NCI-H187 treated with DMSO at 0.1 percent for 48 hours (cell line): ENCODE measurements at places on chromosomes 2 and 18.

- no peak for DNase-seq
These were observed 191.2 kb downstream of the LRRTM1 start for GRCh38 chr2:80113399-80113798.

DNA sequence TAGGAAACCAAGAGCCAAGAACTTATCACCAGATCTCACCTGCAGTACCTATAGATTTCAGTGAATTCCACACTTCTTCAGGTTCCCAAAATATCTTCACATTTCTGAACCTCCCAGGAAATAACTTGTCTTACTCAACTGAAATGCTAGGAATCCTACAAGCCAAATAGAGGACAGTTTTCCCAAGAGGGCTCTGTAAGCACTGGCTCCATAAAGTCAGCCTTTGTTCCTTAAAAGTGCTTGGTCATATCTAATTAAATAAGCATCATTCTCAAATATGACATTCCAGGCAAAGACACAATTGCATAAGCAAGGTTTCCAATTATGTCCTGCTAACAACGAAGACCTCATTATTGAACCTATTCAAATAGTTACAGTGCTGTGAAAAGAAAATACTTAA, 154.6 kb upstream of the MGAT5 start:
- no peak for DNase-seq

DNA sequence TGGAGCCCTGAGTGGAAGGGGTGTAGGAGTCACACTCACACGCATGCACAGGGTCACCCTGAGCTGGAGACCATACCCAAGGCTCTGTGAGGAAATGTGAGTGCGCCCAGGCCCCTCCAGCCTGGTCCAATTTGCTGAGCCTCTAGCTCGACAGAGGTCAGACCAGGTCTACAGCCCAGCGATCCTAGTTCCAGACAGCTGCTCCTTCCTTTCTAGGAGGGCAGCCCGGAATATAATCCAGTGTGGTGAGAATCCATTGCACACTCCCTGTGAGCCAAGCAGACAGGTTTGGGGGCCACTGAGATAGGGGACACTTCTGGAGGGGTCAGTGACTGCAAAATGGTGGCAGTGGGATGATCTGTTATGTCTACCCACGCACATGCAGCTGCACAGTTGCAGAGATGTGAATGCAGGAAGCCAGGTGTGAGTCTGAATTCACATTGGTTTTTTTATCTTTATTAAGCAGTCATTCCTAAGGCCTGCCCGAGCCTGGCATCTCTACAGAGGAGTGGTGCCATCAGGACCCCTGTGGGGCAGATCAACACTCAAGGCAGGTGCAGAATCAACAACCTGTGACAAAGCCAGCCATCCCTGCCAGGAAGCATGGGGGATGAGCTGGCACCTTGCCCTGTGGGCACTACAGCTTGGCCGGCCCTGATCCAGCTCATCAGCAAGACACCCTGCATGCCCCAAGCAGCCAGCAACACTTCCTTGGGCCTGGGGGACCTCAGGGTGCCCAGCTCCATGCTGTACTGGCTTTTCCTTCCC, at the start of gene GPR148:
Gene GPR148, plus strand, starts transcription at position 522 of the 768 bp plus-strand sequence. Its CDS starts 82 bp downstream, at position 604.
- DNase-seq: peak; percentile 69

DNA sequence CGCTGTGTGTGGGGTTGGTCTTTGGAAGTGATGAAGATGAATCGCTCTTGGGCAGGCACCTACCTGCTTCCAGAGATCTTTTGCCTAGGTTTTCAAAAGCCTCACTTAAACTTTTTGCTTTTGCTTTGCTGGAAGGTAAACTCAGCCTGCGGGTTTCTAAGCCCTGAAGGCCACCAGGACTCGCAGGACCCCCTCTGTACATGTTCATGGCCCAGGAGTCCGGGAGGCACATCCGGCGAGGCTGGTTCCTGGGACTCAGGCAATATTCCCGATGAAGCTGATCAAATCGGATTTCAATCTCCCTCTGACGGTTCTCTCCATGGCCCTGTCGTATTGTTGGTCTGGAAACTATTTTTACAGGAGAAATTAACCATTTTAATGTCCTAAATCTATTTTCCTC, 13.2 kb downstream of the HJURP start:
- no peak for DNase-seq

DNA sequence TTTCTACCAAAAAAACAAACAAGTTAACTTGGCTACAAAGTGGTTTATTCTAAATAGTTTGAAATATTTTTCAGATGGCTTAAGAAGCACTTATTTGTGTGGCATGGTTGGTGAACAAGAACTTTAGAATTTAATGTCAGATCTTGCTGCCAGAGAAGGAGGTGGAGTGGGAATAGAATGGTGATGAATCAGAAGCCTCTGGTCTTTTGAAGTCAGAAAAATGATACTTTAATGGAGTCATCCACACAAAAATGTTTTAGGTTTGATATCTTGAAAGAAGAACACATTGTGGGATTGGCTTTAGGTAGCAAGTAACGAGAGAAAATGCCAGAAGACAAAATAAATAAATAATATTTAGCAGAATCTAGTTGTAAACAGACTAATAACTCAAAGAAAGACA, 243.1 kb upstream of the FANCL start:
- DNase-seq: no peak

GRCh38 chr2:10911291-10912075, at the start of gene KCNF1:
TSS of gene KCNF1 (plus strand) at chr2:10911934. CDS start at chr2:10912427, 493 bp downstream.
- peak; percentile 65 for DNase-seq

GRCh38 chr2:62263076-62263715, 67.3 kb downstream of the B3GNT2 start:
- no peak for DNase-seq

DNA sequence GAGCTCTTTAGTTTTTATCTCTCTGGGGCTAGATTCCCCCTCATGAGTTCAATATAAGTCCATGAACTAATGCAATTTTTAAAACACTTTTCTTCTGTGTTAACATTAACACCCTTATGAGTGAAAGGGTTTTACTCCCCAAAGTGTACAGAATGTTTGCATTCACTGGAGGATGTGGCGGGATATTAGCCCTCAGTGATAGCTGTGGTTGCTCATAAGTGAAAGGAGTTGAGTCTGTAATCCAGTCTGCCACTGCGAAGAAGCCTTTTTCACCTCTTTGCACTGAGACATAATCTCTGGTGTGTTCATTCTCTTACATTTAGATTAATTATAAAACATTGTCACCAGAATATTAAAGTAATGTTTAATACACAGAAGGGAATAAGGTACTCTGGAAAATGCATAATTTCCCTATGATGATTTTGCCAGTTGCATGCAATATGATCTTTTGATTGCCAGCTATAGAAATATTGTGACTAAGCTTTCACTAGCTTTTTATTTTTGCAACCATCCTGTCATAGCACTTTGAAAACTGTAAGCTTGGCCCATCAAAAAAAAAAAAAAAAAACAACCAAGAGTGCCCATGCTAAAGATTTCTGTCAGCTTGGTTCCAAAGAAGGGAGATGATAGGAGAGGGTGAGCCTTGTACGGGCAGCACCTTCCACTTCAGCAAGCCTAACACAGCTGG, 113.2 kb downstream of the BCL11A start:
- no peak for DNase-seq

GRCh38 chr2:233081731-233082221, 21.6 kb downstream of the INPP5D start:
- DNase-seq: no peak

GRCh38 chr2:195820867-195821565, 164.0 kb downstream of the SLC39A10 start:
- DNase-seq: no peak

- DNase-seq: no peak
These were observed 90.3 kb upstream of the LCLAT1 start for GRCh38 chr2:30356776-30357175.

DNA sequence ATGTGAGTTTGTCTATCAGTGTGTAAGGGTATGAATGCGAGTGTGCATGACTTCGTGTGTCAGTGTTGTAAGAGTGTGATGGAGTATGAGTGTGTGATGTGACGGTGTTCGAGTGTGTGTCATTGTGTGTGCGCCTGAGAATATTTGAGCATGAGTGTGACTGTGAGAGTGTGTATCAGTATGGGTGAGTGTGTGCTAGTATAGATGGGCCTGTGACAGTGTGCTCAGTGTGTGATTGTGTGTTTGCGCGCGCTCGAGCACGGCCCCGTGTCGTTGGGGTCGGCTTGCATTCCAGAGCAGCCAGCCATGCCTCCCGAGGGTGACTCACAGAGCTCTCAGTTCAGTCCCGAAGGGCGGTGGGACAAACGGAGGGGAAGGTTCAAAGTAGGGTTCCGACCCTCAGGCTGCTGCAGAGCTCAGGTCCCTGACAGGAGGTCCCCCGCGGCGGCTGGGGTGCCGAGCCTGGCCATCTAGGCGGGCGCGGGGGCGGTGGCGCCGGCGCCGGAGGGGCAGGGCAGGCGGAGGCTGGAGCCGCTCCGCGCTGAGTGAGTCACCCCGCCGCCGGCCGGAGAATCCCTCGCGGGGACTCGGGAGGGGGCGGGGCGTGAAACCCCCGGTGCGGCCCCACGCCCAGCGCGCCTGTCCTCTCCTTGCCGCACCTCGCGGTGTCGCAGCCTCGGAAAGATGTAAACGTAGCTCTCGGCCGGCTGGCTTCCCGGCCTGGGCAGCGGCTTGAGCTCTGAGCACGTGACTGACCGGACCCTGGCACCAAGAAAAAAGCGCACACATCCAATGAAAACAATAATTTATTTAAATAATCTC, 3.8 kb downstream of the DLX2 start:
- no peak for DNase-seq

DNA sequence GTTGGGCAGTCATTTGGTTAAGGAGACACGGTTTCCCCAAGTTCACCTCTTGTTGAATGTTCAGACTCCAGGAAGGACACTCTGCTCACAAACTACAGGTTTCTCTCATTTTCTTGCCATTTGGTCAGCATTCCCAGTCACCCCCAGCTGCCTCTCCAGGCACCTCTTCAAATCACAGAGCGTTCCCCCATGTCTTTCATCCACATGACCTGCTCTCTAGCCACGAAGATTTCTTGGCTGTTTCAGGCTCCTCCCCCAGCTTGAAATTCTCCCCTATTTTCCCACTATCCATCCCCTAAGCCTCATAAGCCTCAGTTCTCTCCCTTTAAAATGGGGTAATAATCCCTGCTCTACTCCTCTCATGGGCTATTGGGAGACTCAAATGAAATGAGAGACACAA, 89.1 kb upstream of the RTN4 start:
- DNase-seq: no peak

GRCh38 chr2:15059870-15060512, 427.5 kb downstream of the LRATD1 start:
- peak; percentile 9 for DNase-seq

- DNase-seq: no peak
These were observed 215.7 kb upstream of the HNMT start for GRCh38 chr2:137748533-137748932.

DNA sequence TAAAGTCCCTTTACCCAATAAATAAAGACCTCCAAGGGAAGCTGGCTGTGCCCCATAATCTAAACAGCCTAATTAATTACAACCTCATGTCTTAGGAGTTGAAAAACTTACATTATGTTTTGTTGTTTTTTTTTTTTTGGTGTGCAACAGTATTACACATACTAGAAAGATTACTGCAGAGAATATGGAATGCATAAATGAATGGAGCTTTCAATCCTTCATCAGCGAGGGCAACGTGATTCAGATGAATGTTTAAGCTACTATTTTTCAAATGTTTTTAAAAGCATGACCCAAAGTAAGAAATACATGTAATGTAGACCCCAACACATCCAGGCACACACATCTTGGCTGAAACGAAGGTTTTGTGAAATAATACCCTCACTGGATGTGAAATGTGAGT, 167.1 kb upstream of the FN1 start:
- no peak for DNase-seq

DNA sequence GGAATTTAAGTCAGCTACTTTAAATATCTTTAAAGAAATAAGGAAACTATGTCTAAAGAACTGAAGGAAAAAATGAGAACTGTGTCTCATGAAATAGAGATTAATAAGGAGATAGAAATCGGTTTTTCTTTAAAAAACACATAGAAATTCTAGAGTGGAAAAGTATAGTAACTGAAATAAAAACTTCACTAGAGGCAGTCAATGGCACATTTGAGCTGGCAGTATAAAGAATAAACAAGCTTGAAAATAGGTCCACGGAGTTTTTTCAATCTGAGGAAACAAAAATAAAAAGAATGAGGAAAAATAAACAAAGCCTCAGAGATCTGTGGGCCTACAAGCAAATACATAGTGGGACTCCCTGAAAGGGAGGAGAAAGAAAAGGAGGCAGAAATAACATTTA, 127.5 kb downstream of the TWIST2 start:
- no peak for DNase-seq

- no peak for DNase-seq
These were observed 95.1 kb upstream of the SALL3 start for GRCh38 chr18:78884502-78884901.

GRCh38 chr18:74496508-74497323, 553 bp downstream of the CNDP2 start:
- DNase-seq: no peak

- no peak for DNase-seq
These were observed 155.9 kb downstream of the FMNL2 start for GRCh38 chr2:152490686-152491455.

DNA sequence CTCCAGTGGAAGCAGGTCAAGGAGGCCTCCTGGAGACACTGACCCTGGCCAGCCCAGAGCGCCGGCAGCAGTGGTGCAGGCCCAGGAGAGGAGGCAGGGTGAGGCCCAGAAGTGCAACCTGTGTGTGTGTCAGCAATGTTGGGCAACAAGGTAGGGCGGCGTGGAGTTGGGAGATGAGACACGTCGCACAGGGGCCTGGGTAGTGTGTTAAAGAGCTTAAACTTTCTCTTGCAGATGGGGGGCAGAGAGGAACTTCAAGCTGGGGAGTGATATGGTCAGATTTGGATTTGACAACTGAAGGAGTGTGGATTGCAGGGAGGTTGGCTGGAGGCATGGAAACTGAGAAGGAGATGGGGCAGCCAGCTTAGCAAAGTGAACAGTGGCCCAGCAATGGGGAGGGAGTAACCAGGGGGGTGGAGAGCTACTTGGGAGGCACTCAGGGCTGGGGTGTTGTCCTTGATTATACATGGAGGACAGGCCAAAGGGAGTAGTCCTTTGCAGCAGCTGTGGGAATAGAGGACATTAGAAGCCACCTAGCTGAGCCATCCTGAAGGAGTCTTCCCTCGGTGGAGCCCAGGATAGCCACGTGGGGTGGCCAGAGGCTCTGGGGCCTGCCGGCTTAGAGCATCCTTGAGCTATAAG, 278.6 kb upstream of the HS6ST1 start:
- DNase-seq: no peak

- no peak for DNase-seq
These were observed 61.6 kb upstream of the HS6ST1 start for GRCh38 chr2:128380061-128380889.

DNA sequence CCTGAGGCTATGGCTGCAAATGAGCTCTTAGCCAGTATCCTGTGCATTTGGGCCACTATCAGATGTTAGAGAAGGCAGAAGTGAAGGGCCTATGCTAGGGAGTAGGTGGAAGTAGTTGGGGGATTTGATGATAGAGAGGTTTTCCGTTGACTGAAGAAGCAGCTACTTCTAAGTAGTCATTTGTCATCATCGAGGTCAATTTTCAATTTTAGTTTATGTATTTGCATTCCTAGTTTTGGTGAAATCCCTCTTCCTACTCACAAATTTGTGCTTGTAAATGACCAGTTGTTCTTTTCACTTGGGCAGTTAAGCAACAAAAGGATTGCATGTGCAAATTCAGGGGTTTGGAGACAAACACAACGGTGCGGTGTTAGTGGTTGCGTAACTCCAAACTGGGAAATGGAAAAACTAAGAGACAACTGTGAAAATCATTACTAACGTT, 48.5 kb upstream of the PELI1 start:
- no peak for DNase-seq
